SJSA1 (cell line): ENCODE measurements at places on chromosomes 2 and 18. TPM values are rescaled to one million over a fixed set of nuclear protein-coding genes. Genes with fewer than 3 reads are reported as not detected.

- no peaks in the 10 kb centered on the region for H3K4me1 ChIP-seq
- no peak for DNase-seq
- no peak overlapping the region for H3K4me3 ChIP-seq
- no peak overlapping the region for H3K27ac ChIP-seq
- H3K27me3 ChIP-seq = no peaks in the 10 kb centered on the region
Observed at GRCh38 chr18:77023102-77023782, 109.3 kb downstream of the MBP start.

DNA sequence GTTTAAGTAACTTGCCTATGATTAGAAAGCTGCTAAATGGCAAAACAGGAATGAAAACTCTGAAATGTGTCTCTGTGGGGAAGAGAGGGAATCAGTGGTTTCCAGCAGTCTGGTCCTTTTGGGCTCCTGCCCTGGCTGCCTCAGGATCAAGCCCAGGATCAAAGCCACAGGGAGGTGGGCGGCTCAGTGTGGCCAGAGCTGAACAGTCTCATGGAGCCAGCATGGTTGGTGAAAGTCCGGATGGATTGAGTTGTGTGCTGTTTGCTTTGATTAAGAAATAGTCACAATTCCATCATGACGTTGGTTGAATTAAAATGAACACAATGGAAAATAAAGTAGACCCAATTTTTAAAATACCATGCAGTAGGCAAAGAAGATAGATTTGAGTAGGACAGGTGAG lies 344.2 kb downstream of the LPIN1 start:
- H3K4me3 ChIP-seq = no peak overlapping the region
- no peaks in the 10 kb centered on the region for H3K36me3 ChIP-seq
- H3K27me3 ChIP-seq = no peaks in the 10 kb centered on the region
- peaks cover 35% of the 10 kb centered on the region for H3K4me1 ChIP-seq
- no peak overlapping the region for H3K27ac ChIP-seq

- H3K4me1 ChIP-seq = peaks cover 36% of the 10 kb centered on the region
- H3K36me3 ChIP-seq = no peaks in the 10 kb centered on the region
- H3K4me3 ChIP-seq = no peak overlapping the region
- H3K27ac ChIP-seq = no peak overlapping the region
- no peak for DNase-seq
- H3K27me3 ChIP-seq = no peaks in the 10 kb centered on the region
Observed at GRCh38 chr2:217062768-217063167, 202.9 kb upstream of the TNP1 start.

GRCh38 chr18:21684731-21685130 lies 19.8 kb downstream of the ABHD3 start:
- no peak overlapping the region for H3K27ac ChIP-seq
- H3K36me3 ChIP-seq = peaks cover 12% of the 10 kb centered on the region; the same call in 1 of the 2 replicates
- no peaks in the 10 kb centered on the region for H3K27me3 ChIP-seq
- H3K4me1 ChIP-seq = peaks cover 4% of the 10 kb centered on the region; the same call in 1 of the 2 replicates

GRCh38 chr2:164065038-164065437 lies 329.2 kb upstream of the FIGN start:
- DNase-seq = no peak
- H3K27me3 ChIP-seq = 0 out of 2 replicates have a peak, but pooled peaks cover 4% of the 10 kb centered on the region
- no peaks in the 10 kb centered on the region for H3K4me1 ChIP-seq
- H3K36me3 ChIP-seq = no peaks in the 10 kb centered on the region
- H3K27ac ChIP-seq = no peak overlapping the region

GRCh38 chr18:7056026-7056425 lies 61.6 kb downstream of the LAMA1 start:
- no peak overlapping the region for H3K27ac ChIP-seq
- H3K36me3 ChIP-seq = no peaks in the 10 kb centered on the region
- no peaks in the 10 kb centered on the region for H3K27me3 ChIP-seq

DNA sequence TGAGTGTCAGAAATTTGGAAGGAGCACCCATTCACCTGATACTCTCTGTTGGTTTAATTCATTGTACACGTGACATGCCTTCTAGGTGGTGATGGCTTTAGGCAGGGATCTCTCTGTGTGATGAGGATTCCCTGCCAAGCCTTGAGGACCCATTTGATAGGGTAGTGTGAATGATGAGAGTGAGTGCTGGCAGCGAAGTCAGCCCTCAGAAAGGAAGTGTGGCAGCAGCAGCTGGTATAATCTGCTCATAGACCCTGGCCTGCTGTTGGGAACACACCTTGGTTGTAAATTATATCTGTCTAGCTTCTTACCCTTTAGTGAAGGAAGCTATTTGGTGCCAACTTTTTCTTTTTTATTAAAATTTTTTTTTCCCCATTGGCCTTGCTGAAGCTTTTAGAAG lies 164.5 kb downstream of the HAUS1 start:
- H3K4me3 ChIP-seq = no peak overlapping the region
- H3K27ac ChIP-seq = no peak overlapping the region

DNA sequence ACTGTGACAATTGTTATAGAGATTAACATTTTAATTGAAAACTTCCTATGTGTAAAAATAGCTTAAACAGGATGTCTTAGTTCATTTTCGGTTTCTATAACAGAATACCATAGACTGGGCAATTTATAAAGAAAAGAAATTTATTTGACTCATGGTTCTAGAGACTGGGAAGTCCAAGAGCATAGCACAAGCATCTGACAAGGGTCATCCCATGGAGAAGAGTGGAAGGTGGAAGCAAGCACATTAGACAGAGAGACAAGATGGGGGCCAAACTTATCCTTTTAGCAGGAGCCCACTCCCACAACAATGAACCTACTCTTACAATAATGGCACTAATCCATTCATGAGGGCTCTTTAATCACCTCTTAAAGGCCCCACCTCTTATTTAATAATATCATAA lies 100.3 kb downstream of the FAM161A start:
- H3K27me3 ChIP-seq = no peaks in the 10 kb centered on the region
- no peak overlapping the region for H3K4me3 ChIP-seq
- H3K27ac ChIP-seq = no peak overlapping the region
- H3K4me1 ChIP-seq = no peaks in the 10 kb centered on the region
- no peak for DNase-seq
- no peaks in the 10 kb centered on the region for H3K36me3 ChIP-seq

DNA sequence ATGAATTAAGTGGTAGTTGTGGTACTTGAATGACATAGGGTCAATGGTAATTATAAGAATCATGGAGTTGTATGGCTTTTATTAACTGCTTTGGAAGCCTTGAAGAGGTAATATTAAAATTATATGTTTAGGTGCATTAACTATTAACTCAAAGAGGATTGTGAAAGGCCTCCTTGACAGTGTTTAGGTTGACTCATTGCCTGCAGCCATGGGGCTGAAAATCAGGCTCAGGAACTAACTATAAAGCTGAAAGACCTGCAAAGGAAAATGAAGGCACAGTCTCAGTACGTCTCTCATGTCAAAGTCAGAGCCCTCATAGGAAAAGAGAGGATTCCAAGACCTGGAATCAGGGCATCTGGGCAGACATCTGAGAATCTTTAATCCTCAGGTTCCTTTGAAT lies 31.0 kb downstream of the CACNB4 start:
- 0 out of 2 replicates have a peak, but pooled peaks cover 3% of the 10 kb centered on the region for H3K27me3 ChIP-seq
- no peaks in the 10 kb centered on the region for H3K4me1 ChIP-seq
- H3K36me3 ChIP-seq = no peaks in the 10 kb centered on the region
- H3K4me3 ChIP-seq = no peak overlapping the region
- no peak overlapping the region for H3K27ac ChIP-seq

GRCh38 chr2:86484385-86484784 lies 43.2 kb downstream of the KDM3A start:
- H3K36me3 ChIP-seq = peaks cover 95% of the 10 kb centered on the region
- H3K27ac ChIP-seq = no peak overlapping the region
- no peak for DNase-seq
- H3K4me1 ChIP-seq = peaks cover 19% of the 10 kb centered on the region
- H3K27me3 ChIP-seq = no peaks in the 10 kb centered on the region

DNA sequence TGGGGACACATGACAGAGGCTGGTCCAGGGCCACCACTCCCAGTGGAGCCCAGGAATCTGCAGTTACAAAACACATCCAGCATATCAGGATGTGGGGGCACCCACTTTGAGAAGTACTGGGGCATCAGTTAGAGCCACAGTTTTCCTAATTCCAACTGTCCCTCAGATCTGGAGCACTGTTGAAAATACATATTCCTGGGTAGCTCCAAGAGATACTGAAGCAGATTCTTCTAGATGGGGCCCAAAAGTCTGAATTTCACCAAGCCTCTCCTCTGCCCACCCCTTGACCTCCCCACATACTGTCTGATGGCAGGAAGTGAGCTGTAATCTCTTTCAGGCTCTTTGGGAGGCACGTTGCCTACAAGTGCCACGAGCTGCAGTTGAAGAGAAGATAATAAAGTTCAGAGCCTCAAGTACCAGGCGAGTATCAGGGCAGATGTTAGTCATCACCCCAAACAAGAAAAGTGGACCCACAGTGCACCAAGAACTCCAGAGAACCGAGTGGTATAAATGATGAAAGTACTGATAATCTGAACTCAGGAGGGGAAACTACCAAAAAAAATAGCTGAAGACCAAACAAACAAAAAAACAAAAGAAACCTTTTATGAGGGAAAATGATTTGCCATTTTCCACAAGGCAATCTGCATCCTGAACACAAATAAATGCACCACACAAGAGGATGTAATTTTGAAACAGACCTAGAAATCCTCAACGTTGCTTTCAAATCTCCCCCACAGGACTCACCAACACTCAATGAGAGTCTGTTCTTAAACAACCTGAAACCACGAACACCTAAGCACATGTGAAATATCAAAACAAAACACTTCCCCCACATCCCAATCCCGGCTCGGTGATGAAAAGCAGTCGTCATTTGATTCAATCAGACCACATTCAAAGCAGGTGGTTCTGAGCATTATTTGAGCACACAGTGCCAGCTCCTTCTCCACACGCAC lies 98.7 kb downstream of the TCF4 start:
- H3K4me1 ChIP-seq = peaks cover 39% of the 10 kb centered on the region
- no peak overlapping the region for H3K4me3 ChIP-seq
- no peak overlapping the region for H3K27ac ChIP-seq
- no peak for DNase-seq
- H3K27me3 ChIP-seq = no peaks in the 10 kb centered on the region

- peaks cover 27% of the 10 kb centered on the region for H3K4me1 ChIP-seq
- H3K36me3 ChIP-seq = no peaks in the 10 kb centered on the region
- no peak for DNase-seq
- no peak overlapping the region for H3K4me3 ChIP-seq
Observed at GRCh38 chr2:85712849-85713612, 18.9 kb downstream of the GNLY start.

- DNase-seq = no peak
- no peaks in the 10 kb centered on the region for H3K27me3 ChIP-seq
- peaks cover 20% of the 10 kb centered on the region for H3K36me3 ChIP-seq
- no peaks in the 10 kb centered on the region for H3K4me1 ChIP-seq
- no peak overlapping the region for H3K27ac ChIP-seq
- no peak overlapping the region for H3K4me3 ChIP-seq
Observed at GRCh38 chr18:58491113-58491696, 137.7 kb downstream of the ALPK2 start.

The SERPINB11 gene
- total RNA-seq = not detected in 2 replicates

The RGPD4 gene
- total RNA-seq = not detected in 2 replicates

The CD28 gene
- not detected in 2 replicates for total RNA-seq

The PGAP1 gene
- total RNA-seq = 4.4 and 4.6 TPM in 2 replicates

The SMIM21 gene
- not detected in 2 replicates for total RNA-seq

The GALNT13 gene
- total RNA-seq = not detected in 2 replicates
